ENCODE measurements at places on chromosomes 16 and 17.

- DNase-seq, result no peak
These were observed 1.1 kb downstream of the ATP1B2 start for GRCh38 chr17:7651665-7652387.

- no peak for DNase-seq
These were observed 9.7 kb upstream of the HEXD start for GRCh38 chr17:82408288-82408937.

GRCh38 chr16:30787613-30788378 is 791 bp upstream of the ZNF629 start:
- no peak for DNase-seq

DNA sequence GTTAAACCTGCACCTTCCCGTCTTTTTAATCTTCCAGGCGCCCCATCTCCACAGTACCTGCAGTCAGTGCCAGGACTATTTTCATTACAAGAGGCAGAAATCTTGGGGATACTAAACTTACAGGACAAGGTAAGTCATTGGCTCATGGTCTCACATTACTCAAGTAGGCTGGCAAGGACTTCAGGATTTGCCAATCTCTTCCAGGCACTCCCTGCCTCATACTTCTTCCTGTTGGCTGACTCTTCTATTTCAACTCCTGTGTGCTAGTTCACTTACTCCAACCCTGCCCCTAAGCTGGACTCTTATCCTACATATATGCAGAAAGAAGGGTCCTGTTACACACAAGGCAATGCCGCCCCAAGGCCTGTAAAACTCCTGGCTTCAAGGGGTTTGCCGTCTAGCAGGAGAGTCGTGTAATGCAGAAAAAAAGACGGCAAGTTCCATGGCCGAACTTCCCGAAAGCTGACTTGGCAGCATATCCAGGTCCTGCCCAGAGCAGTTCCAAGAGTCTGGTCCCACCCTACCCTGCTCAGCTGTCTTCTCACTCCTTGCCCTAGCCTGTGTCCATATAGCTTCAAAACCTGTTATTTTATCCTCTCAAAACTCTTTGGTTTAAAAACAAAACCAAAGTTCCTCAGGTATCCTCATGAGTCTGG is 14.8 kb downstream of the ERN1 start:
- DNase-seq, result no peak

GRCh38 chr16:84180519-84181140 is 6.2 kb downstream of the TAF1C start:
- DNase-seq, result no peak

DNA sequence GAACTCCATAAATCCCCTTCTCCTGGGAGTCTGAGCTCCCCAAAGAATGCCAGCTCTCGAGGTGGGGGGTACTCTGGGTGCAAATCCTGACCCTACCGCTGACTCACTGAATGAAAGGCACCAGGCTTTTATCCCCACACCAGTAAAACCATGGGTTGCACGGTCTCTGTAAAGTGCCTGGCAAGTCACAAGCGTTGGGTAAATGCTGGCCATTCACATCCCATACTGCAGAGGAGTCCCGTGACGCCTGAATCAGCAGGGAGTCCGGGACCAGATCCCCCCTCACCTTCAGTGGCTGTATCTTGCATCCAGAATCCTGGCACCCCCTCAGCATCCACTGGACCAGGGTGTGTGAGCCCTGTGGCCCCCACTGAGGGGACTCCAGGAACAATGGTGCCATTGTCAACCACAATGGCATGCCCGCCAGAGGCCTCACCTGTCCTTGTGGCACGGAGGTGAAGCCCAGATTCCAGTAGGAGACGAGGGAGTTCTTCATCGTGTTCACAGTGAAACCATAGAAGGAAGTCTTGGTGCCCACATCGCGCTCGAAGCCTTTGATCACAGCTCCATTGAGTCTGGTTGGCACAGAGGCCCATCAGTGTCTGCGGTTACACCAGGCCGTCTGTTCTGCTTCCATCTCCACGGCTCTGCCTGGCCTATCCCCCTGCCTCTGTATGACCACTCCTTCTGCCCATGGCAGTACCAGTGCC is 13.3 kb downstream of the ST6GALNAC2 start:
- DNase-seq, result no peak

DNA sequence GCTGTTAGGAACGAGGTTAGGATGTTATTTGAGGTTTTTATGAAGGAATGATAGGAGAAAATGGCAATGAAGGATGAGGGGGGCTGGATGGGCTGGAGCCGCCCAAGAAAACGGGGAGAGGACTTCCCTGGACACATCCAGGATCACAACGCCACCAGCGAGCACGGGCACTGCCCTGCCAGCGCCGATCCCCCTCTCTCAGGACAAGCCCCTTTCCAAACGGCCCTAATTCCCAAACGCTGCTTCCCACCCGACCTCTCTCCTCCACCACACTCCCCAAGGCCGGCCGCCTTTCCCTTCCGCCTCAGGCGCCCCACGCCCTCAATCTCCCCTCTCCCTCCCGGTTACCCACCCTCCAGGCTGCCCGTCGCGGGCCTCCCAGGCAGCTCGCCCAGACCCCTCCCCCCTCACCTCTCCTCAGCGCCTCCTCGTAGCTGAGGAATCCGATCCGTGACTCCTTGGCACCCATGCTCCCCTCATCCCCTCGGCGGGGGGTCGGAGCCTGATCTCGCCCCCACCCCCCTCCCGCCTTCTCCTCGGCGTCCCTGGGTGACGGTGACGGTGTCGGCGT is 377 bp downstream of the USP32 start:
- no peak for DNase-seq

DNA sequence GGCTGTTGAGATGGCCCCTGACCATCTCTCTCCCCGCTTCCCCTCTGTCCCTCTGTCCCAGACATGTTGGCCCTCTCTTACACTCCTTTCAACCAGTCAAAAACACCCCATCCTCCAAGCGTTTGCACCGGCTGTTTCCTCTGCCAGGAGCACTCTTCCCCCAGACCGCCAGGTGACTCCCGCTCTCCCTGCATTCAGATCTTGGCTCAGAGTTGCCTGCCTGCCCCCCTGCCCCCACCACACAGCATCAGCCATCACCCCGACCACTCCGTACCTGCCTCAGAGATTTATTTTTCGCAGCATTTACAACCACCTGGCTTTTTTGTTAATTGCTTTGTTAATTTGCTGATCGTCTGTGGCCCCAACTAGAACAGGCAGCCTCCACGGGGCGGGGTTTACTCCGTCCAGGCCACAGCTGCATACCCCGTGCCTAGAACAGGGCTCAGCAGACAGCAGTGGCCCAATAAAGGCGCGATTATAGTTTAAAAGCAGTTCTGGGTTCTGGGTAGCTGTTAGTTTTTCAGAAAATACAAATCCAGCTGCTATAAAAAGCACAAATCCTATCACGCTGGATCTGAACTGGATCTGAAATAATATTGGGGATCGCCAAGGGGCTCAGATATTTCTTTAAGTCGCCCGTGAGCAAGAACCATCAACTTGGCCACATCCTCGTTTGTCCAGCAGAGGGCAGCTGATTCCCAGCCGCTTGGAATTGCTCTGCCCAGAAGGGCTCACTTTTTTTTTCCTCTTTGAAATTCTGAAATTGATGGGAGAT is 173.6 kb downstream of the IRF8 start:
- no peak for DNase-seq

DNA sequence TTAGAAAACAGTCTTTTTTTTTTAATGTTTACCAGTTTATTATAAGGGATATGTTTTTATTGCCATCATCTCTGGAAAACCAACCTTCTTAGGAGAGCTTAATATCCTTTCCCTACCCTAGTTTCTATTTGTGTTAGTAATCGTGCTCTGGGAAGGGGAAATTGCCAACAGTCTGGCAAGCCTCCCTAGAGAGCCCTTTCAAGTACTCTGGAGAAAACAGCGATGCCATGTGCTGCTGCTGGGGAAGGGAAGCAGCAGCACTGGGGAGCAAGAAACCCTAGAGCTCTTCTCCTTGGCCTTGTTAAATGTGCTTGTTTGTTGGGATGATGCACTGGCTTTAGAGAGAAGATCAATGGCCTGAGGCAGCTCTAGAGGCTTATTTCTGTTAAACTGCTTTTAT is 10.3 kb downstream of the RETREG3 start:
- DNase-seq, result no peak

- no peak for DNase-seq
These were observed 6.3 kb upstream of the HOXB2 start for GRCh38 chr17:48551214-48551555.

- DNase-seq, result no peak
These were observed 63.4 kb upstream of the CDH11 start for GRCh38 chr16:65185241-65185778.

DNA sequence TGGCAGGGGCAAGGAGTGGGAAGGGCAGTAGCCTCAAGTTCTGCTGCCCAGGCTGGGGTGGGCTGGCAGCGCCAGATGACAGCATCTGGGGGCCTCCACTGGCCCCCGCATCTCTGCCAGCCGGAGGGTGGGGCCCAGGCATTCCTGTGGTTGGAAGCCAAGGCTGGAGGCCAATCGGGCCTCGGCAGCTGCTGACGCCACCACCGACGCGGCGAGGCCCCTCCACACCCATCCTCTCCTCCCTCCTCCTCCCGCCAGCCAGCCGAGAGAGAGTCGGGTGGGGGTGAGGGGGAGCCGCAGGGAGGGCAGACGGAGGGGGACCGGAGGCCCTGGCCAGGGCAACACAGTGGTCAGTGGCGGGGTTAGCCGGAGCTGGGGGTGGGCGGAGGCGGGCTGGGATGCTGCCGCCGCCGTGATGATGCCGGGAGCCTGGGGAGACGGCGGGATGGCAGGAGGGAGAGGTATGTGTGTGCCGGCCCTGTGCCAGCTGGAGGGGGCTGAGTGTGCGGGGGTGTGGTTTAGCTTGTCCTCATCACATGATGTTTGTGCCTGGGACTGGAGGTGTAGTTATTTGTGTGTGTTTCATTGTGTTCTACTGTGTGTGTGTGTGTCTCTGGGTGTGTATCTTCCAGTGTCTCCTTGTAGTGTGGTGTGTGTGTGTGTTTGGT is 36.6 kb downstream of the ARHGAP23 start:
- DNase-seq, result no peak

DNA sequence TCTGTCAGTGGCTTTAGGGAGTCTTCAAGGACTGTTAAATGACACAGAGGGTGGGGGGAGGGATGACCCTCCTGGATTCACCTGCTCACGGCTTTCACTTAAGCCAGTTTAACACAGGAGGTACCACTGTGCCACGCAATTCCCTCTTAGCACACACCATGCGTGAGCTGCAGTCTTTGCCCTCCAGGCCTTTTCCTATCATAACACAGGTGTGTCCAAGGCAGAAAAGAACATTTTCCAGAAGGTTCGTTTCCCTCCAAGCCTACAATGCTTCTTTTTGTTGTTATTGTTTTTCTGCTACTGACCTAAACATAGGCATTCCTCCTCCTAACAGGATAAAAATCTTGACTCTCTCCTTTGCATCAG is 1.1 kb downstream of the ZFHX3 start:
- no peak for DNase-seq

DNA sequence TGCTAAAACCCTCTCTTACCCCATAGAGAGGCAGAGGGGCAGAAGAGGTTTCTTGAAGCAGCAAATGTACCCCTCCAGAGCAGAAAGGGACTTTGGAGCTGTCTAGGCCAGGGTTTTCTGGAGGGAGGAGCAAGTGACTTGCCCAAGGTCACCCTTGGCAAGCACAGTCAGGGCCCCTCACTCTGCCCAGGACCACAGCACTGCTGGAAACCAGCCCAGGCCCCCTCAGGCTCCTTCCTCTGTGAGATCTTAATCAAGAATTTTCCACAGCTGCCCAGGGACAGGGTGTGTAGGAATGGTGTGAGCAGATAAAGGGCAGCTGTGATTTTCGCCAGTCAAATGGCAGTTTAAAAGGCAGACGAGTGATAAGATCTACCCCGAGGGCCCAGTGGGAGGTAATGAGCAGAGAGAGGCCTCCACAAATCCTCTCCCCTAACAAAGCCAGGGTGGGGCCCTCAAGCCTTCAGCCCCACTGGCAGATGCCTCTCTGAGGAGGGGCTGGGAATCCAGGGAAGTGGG is 3.9 kb upstream of the SLC12A3 start:
- DNase-seq, result no peak

DNA sequence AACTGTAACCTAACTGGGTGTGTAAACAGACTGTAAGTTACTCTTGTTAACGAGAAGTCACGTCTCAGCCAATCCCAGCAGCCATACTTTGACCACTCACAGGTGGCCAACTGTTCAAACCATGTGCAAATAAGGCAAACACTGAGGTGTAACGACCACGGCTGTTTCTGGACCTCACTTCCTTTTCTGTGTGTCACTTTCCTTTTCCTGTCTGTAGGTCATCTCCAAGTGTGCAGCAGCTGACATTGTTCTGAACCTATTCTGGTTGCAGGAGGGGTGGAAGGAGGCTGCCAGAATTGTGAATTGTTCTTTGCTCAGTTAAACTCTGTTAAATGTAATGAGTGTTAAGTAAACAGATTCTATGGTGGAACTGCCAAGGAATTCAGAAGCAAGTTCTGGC is 627.4 kb downstream of the KCNJ2 start:
- DNase-seq, result no peak

GRCh38 chr16:72443809-72444208 is 271.9 kb upstream of the PMFBP1 start:
- DNase-seq, result no peak

DNA sequence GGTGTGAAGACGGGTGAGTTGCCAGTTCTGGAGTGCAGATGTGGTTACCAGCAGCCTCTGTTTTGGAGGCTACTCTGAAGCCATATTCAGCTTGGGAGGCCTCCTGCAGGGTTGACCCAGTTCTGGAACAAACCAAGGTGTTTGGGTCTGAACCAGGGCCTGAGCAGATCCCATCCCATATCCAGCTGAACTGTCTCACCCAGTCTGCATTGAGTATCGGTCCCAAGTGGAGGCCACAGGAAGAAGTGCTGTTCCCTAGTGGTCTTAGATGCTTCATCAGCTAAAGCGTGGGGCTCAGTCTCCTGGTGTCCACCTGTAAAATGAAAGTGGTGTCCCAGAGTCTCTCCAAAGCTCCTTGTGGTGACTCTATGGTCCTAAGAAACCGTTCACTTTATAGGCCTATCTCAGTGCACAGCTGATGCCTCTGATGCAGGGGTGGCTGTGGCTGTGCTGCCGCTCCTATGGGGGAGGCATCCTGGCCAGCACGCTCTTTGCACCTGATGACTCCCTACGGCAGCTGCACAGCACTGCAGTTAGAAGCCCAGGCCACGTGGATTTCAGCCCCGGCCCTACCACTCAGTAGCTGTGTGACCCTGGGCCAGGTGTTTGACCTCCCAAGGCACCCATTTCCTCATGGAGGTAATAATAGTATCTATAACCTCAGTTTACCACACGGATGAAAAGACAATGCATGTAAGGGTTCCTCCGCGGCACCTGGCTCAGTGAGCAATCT is 21.0 kb downstream of the CBX4 start:
- no peak for DNase-seq

Measured in cortex of kidney (tissue), 1 donor.